NT2/D1 (cell line): ENCODE measurements at places on chromosomes 2 and 18.

DNA sequence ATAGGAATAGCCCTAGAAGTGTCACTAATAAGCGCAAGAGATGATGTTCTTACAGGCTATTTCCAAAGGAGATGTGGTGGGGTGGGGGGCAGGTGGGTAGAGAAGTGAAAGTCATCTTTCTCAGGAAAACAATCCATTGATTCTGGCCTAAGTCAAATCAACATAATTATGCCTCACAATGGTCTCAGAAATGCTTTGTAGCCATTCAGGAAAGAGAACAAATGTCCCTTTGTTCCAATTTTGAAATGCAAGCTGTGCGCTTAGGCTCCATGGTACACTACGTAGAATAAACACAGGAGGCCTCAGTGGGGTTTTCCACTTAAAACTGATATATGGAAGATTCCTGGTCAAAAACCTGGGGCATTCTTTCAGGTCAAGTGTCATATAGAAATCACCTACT lies 529.9 kb upstream of the KLHL29 start:
- DNase-seq: no peak

DNA sequence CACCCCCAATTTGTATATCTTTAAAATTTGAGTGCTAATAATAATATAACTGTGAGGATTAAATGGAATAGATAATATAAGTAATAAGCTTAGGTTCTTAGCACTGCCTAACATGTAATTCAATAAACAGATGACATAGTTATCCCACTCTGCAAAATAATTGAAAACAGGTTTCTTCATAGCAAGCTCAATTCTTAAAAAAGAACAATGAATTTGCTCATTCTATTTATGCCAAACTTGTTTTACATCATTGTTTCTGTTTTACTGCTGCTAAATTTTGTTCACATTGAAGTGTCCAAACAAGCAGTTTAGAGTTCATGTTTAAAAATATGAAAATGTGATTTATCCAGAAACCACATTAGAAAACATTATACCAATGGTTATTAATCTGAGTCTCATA lies 217.0 kb downstream of the MBD5 start:
- no peak for DNase-seq

- DNase-seq: no peak
Observed at GRCh38 chr2:45833968-45834344, 182.5 kb downstream of the PRKCE start.

DNA sequence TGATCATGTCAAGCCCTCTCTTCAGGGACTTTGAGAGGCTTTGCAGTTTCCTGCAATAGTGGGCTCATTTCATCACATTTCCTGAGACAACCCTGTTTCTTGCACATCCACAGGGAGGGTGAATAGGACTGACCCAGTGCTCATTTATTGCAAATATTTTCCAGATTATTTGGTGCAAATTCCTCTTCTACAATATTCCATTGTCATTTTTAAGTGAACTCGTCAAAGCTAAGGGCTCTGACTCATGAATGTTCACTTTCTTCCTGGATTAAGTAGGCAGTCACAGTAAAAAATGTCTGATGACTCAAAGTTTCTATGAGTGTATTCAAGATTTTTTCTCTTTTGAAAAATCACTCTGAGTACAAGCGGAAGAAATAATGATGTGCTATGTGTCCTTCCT lies 225.5 kb upstream of the GALNT5 start:
- DNase-seq: no peak
